Activated CD4-positive, alpha-beta T cell treated with anti-CD3 and anti-CD28 coated beads, Interleukin-2, amount 50 U/mL, for 1 hour (primary cell): ENCODE measurements at places on chromosomes 16 and 17.

GRCh38 chr16:19872179-19872863, 12.3 kb downstream of the GPRC5B start:
- no peak for DNase-seq

DNA sequence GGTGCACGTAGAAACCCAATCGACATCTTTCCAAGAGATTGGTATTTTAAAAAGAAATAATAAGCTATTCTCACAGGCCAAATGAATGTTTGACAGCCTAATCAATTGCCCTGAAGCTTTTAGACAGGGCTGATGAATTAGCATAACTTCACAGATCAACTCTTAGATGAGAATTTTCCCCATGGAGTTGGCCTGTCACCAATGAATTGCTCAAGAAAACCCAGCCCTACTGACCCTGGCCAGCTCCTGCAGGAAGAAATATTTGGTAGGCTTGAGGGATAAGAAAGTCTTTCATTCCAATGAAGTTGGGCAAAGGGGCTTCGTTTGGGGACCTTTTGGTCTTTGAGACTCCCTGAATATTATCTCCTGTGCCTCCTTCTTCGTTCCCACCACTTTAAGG, 23.4 kb upstream of the SEC14L1 start:
- DNase-seq, result no peak

DNA sequence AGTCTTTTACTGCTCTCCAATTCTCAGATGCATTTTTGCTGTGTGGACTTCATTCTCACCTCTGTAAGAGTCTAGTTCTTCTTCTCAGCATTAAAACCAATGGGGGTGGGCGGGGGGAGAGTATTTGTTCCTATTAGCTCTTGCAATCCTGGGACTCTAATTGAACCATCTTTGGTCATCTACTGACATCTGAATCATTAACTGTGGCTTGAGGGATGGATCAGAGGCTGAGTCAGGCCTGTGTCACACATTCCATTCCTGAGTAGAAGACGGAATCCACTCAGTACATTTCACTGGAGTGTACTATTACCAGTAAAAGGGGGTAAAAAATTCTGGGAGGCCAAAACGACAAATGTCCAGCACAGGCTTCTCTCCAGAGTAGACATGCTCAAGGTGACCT, 12.8 kb upstream of the ZNF23 start:
- no peak for DNase-seq

DNA sequence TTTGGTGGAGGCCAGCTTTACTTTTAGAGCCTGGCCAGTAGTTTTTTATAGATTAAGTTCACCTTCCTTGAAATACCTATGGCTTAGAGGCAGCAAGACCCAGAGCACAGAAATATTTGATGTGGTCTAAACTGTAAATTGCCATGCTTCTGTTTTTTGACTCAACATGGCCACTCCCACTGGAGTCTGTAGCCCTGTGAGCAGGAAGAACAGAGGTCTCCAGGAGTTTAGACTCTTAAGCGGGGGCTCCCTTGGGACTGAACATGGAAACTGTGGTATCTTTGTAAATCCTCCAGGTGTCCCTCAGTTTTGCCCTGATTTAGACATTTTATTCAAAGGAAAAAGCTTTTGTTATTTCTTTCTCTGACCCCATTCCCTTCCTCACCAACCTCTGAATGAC, 145.6 kb downstream of the FTO start:
- no peak for DNase-seq

DNA sequence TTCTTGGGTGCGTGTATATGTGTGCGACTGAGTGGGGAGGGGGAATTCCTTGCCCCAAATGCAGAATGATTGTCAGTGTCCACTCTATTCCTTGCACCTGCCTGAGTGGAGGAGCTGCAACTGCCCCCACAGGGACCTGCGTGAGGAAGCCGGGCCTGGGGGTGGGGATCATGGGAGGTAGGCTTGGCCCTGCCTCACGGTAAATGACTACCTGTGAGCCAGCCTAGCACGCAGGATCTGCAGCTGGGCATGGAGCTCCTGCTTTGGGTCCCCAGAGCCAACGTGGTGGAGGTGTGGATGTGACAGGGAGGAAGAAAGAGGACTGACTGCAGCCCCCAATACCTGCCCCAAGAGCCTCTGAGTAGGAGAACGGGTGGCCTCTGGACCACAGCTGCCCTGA, 77.0 kb upstream of the GAS7 start:
- DNase-seq, result no peak

GRCh38 chr17:27748360-27748825, 51.9 kb downstream of the NOS2 start:
- DNase-seq, result no peak

- no peak for DNase-seq
Observed at GRCh38 chr17:36182176-36183000, 6.0 kb upstream of the TBC1D3B start.

DNA sequence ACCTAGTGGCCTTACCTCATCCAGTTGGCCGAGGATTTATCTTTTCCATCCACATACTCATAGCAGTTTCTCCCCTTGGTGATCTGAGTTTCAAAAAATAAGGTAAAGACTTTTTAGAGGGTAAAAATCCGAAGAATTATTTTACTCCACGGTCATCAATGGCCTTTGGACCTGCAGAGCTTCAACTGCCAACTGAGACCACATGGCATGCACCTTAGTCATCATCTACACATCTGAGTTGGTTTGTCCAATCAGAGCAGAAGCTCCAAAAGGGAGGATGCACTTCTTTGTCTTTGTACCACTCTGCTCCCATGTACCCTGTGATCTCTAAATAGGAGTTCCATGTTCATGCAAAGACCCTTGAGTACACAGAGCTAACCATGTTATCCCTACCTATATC, 15.7 kb downstream of the PRDM7 start:
- no peak for DNase-seq
